ENCODE measurements at places on chromosomes 5 and 9.

- DNase-seq, result no peak
Observed at GRCh38 chr5:178483620-178484019, 106.6 kb downstream of the COL23A1 start.

DNA sequence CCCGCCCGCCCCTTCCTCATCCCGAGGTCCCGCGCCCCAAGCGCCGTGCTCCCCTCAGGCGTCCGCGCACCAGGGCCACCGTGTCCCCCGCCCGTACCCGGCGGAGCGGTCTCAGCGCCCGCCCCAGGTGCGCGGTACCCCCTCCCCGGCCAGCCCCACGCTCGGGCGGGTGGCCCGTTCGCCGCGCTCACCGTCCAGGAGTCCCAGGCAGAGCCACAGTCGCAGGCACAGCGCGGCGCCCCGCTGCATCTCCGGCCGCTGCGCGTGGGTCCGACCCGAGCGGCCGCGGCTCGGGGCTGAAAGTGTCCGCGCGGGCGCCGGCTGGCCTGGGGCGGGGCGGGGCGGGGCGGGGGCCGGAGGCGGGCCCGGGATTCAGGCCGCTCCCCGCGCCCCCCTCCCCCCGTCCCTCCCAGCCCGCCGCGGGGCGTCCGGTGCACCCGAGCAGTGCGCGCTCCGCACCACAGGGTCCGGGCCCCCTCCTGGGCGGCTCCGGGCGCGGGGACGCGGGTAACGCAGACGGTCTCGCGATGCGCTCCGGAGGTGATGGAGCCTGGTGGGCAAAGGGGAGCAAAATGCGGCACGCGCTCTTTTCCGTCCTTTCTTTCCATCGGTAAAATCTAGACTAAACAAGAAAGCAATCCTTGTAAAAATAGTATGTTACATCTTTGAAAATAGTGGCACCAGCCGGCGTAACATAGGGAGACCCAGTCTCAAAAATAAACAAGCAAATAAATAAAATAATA, at the start of gene FLT4:
FLT4 (minus strand) TSS at position 304 of the 743 bp plus-strand sequence; CDS start at position 249, 55 bp downstream.
- no peak for DNase-seq

GRCh38 chr9:27453860-27454553, 70.1 kb upstream of the IFNK start:
- DNase-seq, result no peak

GRCh38 chr5:35237580-35238376, 7.5 kb upstream of the PRLR start:
- no peak for DNase-seq

DNA sequence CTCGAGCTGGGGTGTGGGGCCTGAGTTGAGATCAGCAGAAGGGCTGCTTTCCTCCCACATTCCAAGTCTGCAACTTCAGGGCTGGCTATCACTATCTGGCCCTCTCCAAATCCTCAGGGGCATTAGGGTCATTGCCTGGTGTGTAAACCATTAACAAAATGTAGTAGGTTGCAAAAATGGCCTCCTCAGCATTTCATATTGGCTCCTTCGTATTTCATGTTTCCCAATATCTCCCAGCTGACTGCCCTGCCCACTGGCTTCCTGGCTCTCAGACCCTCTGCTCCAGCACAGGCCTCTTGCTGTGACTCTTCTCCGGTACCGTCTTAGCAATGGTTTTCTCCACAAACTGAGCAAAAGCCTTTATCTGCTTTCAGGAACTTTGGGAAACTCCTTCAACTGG, 113.8 kb downstream of the GADD45G start:
- no peak for DNase-seq

GRCh38 chr5:150442699-150443080, 6.8 kb downstream of the RPS14 start:
- no peak for DNase-seq

DNA sequence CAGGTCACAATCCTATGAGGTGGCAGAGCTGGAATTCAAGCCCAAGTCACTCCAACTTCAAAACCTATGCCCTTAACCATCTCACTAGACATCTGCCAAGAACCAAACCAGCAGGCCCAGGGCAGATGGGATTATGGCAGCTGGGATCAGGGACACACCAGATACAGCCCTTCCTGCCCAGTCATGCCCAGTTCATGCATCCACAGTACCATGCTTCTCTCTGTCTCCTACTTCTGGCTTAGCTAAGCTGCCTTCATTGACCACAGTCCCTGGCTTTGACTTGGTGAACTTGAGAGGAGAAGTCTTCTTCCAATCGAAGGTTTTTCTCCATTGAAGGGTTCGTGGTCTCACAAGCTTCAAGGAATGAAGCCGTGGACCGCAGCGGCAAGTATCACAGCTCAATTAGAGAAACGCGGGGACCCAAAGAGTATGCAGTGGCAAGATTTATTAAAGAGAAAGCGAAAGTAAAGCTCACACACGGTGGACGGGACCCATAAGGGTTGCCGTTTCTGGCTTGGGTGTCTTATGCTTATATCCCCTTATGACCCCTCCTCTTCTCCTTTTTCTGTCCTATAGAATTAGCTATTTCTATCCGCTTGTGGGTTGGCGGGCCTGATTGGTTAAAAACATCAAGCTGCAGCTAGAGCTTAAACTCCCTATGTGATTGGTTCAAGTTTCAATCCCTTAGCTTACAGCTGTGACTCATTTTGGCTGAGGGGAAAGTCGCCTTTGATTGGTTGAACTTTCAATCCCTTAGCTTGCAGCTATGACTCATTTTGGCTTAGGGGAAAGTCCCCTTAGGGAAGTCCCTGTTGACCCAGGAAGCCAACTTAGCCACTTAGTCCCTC, 101.2 kb downstream of the TRIM36 start:
- DNase-seq, result no peak

GRCh38 chr9:17757816-17758215, 178.9 kb downstream of the SH3GL2 start:
- DNase-seq, result no peak

- no peak for DNase-seq
Observed at GRCh38 chr9:35757226-35757891, 3.3 kb upstream of the MSMP start.

GRCh38 chr9:106930477-106930876, 67.5 kb downstream of the ZNF462 start:
- DNase-seq, result no peak

GRCh38 chr5:140214831-140215230, 39.8 kb downstream of the CYSTM1 start:
- DNase-seq, result no peak

GRCh38 chr5:148543727-148544126, 110.6 kb downstream of the HTR4 start:
- no peak for DNase-seq

DNA sequence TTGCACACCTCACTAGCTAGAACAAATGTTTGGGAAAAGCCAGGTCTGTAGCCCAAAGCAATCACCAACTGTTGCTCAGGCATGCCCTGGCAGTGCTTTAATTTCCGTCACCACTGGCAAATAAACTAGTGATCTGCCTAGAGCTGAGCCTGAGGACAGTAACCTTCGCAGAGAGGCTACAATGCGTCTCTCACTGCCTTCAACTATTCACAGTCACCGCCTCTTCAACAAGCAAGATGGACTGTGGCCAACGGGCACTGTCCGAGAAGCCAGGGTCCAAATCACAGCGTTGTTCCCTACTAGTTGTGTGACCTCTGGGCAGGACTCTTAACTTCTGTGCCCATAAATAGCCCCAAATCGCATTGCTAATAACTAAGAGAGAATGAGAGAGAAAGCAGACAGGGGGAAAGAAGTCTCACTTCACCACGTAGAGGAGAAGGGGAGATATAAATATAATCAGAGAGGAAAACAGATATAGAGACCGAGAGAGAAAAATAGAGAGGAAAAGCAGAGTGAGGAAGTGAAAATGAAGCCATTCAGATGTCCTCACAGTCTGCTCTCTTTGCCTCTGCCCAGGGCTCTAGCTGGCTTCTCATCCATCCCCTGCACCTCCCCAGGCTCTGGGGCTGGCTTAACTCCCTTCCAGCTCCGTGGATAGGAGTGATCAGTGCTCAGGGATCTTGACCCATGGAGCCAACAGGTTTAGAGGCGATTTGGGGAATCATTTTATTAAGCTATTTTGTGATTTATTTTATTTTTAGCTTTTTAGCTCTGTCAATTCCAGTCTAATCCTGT, 157.9 kb downstream of the ZDHHC21 start:
- no peak for DNase-seq

DNA sequence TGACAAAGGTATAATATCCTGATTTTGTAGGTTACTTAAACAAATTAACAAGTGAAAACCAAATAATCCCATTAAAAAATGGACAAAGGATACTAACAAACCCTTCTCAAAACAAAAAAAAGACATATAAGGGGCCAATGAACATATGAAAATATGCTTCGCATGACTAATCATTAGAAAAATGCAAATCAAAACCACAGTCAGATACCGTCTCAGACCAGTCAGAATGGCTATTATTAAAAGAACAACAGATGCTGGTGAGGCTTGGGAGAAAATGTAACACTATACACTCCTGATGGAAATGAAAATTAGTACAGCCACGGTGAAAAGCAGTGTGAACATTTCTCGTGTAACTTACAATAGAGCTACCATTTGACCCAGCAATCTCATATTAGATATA, 1542.2 kb upstream of the CDH9 start:
- no peak for DNase-seq

GRCh38 chr9:7273575-7273974, 515.8 kb downstream of the KDM4C start:
- DNase-seq, result no peak

DNA sequence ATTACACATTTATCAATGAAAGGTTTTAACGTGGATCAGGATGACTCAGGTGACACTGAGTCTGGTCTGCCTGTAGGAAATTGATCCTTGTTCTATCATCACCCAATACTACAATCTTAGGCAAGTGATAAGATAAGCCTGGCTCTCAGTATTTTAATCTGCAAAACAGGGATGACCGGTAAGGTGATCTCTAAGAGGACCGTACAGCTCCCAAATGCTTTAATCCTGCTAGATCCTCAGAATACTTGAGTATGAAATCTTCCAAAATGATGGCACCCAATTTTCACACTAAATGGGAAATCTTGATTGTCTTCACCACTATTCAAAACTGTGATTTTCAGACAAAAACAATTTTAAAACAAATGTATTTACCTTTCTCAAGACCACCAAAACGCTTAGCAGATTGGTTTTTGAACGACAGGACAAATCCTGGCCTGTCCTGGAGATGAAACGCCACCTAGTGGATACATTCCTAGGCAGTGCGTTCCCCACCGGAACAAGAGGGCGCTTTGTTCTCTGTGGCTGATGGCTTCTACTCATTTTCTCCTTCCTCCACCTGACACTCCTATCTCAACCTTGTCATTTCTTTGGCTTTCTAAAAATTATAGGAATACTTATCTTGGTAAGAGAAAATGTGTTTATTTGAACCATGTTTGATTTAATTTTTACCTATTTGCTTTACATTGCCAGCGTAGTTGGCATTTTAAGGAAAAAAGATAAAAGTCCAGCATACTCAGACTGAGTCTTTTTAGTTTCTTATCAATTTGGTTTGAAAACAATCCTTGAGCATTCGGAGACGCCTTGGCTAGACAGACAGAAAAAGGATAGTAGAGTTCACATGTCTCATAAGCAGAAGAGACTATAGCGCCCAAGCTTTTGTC, 41.2 kb upstream of the VCAN start:
- peak; percentile 37 for DNase-seq

DNA sequence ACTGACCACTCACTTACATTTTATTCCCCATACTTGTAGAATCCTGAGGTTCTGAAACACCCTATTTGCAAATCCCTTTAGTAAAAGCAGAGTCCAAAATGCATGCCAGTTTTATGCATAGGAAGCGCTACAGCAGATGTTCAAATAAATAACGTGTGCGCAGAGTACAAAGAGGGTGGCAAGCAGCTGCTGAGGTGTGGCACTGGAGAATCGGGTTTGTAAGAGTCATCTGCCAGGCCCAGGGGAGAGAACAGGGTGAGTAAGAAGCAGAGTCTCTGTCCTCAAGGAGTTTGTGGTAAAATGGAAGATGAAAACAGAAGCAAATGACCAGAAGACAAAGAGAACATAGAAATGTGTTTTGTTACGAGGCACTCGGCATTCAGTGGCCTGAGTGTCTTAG, 288.8 kb downstream of the GLIS3 start:
- DNase-seq, result no peak

- no peak for DNase-seq
Observed at GRCh38 chr9:81598811-81599210, 90.5 kb downstream of the TLE1 start.

- DNase-seq, result no peak
Observed at GRCh38 chr9:124264823-124265233, 7.1 kb downstream of the NEK6 start.

DNA sequence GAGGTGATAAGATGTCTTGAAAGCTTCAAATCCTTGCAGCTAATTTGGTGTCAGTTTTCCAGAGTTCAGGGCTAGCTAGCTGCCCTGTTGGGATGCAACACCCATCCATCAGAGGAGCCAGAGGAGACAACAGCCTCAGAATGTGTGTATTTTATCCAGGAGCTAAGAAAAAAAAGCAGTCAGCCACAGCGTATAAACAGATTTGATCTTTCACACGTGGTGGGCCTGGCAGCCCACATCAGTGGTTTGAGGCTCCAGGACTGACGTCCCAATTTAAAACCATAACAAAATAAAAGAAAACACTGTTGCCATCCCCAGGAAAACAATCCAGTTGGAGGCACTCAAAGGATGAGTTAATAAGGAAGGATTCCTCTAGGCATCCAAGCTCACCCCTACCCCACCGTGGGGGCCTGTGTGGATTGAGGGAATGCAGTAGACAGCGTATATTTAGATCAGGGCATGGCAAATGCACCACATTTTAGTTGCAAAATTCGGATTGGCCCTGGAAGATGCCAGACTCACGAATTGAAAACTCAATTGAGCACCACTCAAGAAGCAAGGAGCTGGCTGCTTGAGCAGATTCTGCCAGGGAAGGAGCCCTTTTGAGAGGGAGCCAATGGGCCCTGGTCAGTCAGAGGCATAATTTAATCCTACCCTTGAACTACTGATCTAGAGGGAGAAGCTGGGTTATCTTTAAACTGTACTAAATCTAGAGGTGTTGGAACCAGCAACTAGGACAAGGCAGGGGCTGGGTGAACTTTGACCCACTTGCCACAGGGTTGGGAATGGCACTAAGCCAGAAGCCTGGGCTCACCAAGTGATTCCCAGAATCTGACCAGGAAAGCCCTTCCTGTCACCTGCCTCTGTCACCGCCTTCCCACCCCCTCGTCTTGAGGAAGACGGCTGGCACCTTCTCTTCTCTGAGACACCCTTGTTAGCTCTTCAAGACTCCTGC, 17.5 kb downstream of the ADRA1B start:
- DNase-seq, result no peak

GRCh38 chr5:174919351-174919750, 195.0 kb downstream of the MSX2 start:
- DNase-seq, result no peak

- no peak for DNase-seq
Observed at GRCh38 chr5:135223891-135224625, 175.0 kb downstream of the MACROH2A1 start.
